NCI-H446 (cell line): ENCODE measurements at places on chromosomes 1 and 21.

- peak; percentile 31 for DNase-seq
Observed at GRCh38 chr1:9558271-9558945, 19.1 kb downstream of the SLC25A33 start.

- no peak for DNase-seq
Observed at GRCh38 chr1:167328306-167328815, 107.7 kb downstream of the POU2F1 start.

GRCh38 chr1:208616776-208617175 lies 372.6 kb upstream of the PLXNA2 start:
- no peak for DNase-seq

DNA sequence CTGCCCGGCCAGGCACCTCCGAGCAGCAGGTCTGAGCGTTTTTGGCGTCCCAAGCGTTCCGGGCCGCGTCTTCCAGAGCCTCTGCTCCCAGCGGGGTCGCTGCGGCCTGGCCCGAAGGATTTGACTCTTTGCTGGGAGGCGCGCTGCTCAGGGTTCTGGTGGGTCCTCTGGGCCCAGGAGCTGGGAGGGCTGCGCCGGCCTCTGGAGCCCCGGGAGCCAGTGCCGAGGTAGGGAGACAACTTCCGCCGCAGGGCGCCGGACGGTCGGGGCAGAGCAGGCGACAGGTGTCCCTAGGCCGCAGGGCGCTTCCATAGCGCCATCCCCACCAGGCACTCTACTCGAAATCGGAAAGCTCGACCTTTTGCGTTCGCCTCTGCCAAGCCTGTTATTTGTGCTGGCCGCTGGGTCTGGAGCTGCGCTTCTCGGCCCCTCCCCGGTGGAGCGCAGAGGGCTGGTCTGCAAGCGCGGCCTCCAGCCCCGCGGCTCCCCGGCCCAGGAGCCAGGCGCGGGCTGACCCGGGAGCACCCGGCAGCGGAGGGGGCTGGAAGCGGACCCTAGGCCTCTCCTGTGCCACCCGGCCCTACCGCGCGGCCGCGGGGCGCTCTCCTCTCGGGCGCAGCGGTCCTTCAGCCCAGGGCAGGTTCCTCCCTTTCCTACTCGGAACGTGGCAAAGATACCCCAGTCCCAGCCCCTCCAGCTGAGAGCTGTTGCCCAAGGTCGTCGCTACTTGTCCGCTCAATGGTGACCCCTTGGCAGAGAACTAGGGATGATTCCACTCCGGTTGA lies 2.2 kb downstream of the SIM2 start:
- DNase-seq: no peak

GRCh38 chr1:230784163-230784562 lies 37.0 kb downstream of the CAPN9 start:
- DNase-seq: no peak

DNA sequence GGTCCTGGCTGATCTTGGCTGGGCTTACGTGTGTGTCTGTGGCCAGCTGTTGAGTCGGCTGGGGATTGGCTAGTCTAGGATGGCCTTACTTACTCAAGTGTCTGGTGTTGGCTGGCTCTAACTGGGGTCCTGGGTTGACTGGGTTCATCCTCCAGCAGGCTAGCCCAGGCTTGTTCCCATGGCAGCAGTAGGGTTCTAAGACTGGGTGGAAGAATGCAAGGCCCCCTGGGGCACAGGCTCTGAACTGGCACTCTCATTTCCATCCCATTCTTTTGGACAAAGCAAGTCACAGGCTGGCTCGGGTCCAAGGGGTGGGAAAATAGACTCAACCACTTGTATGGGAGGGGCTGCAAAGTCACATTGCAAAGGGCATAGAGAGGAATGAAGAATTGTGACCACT lies 7.9 kb upstream of the OPRD1 start:
- DNase-seq: peak; percentile 60

GRCh38 chr21:39581414-39581813 lies 31.3 kb upstream of the B3GALT5 start:
- DNase-seq: no peak

- peak; percentile 92 for DNase-seq
Observed at GRCh38 chr1:40039245-40039756, 1.2 kb upstream of the CAP1 start.

DNA sequence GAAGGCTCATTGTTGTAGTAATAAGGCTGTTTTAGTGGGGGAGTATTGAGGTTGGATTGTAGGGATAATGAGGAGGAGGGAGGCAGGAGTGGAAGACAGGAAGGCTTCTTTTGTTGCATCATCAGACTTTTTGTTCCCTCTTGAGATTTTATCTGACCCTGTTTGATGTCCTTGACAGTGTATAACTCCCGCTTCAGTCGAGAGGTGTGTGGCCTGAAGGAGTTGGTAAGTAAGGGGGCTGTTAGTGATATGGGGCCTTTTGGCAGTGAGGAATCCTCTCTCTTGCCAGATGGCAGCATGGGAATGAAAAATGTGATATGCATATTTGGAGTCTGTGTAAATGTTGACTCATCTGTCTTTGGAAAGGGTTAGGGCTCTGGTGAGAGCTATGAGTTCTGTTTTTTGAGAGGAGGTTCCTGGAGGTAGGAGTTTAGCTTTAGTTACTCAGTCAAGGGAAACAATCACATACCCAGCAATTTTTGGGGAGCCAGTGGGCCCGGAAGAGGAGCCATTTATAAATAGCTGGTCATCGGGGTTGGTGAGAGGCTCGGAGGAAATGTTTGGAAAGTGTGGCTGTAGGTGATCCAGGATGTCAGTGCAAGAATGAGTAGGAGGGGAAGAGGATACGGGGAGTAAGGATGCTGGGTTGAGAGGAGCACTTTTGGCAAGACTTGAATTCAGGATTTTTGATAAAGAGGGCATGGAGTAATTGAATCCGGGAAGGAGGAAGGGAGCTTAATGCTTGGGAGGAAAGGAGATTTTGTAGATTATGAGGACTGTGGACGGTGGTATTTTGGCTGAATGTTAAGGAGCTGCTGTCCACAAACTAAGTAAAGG lies 136.7 kb upstream of the ETV3 start:
- DNase-seq: no peak

DNA sequence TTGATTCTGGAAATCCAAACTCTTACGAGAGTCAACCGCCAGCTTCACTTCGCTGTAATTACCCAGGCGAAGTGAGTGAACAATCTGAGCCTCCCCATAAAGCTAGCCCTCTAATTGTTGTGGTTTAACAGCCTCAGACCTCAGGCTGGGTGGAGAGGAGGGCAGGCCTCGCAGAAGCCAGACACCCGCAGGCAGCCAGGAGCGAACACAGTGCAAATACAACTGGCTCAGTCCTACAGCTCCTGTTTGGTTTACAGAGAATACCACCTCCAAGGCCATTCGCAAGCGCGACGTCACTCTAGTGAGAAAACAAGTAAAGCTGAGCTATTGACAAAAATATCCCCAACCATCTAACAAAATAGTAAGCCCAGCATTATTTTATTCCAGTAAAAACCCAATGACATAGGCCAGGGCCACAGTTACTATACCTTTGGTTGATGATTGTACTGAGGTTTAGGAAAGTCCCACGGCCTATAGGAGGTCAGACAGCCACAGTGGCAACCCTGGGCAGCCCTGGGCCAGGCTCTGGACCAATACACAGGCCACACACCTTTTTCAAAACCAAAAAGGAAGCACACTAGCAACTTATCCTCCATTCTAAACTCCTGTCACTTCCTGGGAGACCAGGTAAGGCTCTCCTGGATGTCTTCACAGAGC lies 163.3 kb downstream of the ETS2 start:
- DNase-seq: no peak

GRCh38 chr1:205424901-205425600 lies 3.2 kb upstream of the LEMD1 start:
- no peak for DNase-seq

GRCh38 chr1:53631622-53632310 lies 107.2 kb downstream of the GLIS1 start:
- no peak for DNase-seq

DNA sequence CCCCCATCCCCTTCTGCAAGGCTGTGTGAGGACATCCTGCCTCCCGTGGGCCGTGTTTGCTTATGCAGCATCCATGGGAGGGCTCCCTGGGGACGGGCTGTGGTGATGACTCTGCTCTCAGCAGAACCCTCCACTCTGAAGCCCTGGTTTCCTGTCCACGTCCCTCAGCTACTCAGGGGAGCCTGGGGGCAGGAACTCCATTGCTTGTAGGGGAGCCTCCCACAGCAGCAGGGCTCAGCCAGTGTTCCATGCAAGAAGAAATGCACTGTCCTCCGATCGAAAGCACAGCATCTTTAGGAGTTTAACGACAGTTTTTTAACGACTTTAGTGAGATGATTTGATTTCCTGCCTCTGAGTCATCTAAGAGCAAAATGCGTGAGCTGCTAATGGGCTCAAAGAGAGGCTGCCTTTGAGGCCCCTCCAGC lies 8.3 kb upstream of the KCNAB2 start:
- no peak for DNase-seq

DNA sequence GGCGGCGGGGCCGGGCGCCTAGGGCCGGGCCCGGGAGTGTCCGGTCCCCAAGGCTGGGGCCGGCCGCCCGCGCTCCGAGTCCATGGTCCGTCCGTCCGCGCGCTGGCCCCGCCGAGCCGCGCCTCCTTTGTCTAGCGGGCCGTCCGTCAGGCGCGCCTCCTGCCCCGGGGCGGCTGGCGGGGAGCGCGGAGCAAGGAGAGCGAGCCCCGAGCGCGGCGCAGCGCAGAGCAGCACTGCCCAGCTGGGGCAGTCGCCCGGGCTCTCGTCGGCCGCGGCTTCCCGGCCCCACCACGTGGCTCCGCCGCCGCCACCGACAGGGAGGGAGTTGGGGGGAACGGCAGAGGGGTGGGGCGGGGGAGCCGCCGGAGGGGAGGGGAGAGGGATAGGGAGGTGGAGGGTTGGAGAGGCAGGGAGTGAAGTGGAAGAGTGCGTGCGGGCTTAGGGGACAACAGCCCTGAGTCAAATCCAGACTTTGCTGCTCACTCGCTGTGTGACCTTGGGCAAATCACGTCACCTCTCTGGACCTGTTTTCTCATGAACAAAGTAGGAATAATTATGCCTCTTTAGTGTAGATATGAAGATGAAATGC lies at the start of gene NKAIN1:
TSS of gene NKAIN1 (minus strand) at position 235 of the 589 bp plus-strand sequence. CDS start 340 bp downstream, outside the sequence.
- DNase-seq: peak; percentile 38

DNA sequence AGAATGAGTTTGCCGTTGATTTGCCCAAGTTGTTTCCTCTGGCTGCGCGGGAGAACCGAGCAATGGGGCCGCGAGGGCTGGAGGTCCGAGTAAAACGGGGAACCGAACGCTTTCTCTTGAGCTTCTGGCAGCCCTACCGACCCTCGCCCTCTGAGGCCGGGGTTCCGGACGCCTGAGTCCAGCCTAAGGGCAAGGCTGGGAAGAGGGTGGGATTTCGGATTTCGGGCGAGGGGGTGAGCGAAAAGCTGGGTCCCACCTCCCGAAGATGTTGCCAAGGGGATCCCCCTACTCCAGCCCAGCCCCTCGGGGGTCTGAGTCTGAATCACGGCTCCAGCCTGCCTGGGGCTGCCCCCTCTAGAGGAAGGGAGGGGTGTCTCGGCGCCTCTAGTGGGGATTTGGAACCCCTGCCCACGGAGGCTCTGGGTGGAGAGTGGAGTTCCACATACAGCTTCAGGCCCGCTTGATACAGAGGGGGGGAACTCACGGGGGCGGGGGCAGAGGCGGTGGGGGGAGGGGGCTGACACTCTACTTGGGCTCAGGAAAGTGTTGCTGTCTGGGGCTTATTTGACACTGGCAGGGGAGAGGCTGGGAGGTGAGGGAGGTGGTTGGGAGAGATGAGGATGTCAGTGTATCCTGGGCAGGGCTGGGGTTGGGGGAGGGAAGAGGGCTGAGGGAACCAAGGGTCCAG lies 617 bp downstream of the KIRREL1 start:
- no peak for DNase-seq

DNA sequence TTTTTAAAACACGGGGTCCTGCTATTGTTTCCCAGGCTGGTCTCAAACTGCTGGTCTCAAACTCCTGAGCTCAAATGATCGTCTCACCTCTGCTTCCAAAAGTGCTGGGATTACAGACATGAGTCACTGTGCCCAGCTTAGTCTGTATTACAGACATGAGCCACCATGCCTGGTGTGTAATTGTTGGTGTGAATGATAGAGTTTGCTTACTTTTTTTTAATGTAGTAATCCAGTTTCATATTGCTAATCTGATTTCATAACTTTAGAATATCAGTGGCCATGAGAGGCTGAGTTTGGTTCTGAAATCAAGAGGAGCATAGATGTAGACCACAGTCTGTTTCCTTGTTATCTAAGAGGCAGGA lies 3.4 kb downstream of the EPB41 start:
- DNase-seq: no peak

DNA sequence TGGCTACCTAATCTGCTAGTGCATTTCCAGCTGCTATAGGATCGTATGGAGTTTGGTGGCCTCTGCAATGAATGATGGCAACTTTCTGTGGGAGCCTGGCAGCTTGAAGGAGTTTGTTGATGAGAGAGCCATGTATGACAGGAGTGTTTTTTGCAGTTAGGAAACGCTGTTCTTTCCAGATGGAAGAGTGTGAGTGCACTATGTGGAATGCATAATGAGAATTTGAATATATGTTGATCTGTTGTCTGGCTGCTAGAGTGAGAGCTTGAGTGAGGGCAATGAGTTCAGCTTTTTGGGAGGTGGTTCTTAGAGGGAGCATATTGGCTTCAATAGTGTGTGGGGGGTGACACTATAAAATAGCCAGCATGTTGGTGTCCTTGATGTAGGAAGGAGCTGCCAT lies 51.0 kb upstream of the APOBEC4 start:
- DNase-seq: no peak

DNA sequence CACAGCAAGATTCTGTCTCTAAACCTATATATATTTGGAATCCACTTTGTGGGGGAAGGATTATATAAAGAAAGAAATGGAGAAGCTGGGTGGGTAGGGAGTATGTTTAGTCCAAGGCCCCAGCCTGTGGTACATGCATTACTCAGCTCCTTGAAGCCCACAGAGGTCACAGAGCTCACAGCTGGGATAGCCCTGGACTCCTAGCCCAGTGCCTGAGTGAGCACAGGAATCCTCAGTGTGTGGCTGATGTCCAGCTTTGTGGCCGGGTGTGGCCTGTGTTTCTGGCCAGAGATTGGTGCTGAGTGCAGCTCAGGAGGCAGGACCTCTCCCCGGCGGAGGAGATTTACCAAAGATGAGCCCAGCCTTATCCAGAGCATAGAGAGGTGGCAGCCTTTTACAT lies 7.6 kb downstream of the CAPN9 start:
- DNase-seq: no peak

DNA sequence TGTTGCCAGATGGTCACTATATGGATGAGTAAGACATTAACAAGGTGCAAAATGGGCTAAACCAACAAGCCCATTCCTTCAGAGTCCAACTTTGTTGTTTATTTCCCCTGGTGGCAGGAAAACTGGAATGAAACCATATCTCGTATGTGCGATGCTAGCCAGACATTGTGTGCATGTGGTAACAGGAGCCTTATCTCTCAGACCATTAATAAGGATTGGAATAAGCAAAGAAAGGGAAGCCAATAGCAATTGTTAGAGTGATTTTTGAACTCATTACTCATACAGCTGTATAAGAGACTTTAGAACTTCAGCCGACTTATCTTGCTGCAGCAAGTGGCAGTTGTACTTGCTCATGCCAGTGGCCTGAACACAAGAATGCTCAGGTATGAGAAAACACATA lies 30.0 kb upstream of the HMCN1 start:
- no peak for DNase-seq

- DNase-seq: no peak
Observed at GRCh38 chr1:117971777-117972176, 42.2 kb downstream of the WDR3 start.

GRCh38 chr1:17065666-17066065 lies 11.8 kb upstream of the SDHB start:
- DNase-seq: no peak

GRCh38 chr1:87330885-87331364 lies 2.2 kb downstream of the LMO4 start:
- DNase-seq: no peak

- DNase-seq: no peak
Observed at GRCh38 chr1:241899210-241899609, 51.2 kb downstream of the EXO1 start.

- no peak for DNase-seq
Observed at GRCh38 chr1:97603776-97604175, 317.1 kb downstream of the DPYD start.
